Posterior cingulate gyrus (tissue), 11 donors: ENCODE measurements at places on chromosomes 3 and 15.

DNA sequence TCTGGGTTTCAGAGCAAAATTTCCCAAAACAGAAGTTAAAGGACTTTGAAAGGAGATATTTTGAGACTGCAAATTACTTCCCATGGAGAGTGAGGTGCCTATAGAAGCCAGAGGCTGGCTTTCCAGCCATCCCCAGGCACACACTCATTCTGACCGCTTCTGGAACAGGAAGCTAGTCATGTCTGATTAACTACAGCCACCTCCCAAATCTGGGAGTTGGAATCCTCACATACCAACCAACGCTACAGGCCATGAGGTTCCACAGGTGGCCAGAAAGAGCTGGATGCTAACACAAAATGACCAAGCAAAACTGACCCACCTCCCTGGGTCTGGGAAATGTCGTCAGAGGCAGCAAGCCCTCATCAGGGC lies 87.2 kb downstream of the SNRK start:
- DNase-seq, result no peak

- DNase-seq, result no peak
Measured at GRCh38 chr3:127831723-127832172, 9.4 kb upstream of the MGLL start.

- no peak for DNase-seq
Measured at GRCh38 chr3:108391917-108392593, 95.7 kb downstream of the HHLA2 start.

DNA sequence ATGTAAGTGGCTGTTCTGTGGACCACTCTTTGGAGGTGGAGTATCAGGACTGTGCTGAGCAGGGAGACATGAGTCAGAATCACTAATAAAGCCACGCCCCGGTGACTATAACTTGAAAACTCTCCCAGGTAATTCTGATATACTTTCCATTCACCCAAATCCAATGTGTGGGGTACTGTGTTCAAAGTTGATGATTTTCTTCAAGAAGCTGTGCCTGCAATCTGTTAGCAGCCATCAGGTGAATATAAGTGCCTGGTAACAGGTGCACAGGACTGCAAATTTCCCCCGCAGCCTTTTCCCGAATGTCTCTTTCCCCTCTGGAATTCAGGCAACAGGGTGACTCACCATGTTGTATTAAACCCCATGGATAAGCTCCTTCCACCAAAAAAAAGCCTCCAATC lies 17.0 kb downstream of the MAGI1 start:
- no peak for DNase-seq

DNA sequence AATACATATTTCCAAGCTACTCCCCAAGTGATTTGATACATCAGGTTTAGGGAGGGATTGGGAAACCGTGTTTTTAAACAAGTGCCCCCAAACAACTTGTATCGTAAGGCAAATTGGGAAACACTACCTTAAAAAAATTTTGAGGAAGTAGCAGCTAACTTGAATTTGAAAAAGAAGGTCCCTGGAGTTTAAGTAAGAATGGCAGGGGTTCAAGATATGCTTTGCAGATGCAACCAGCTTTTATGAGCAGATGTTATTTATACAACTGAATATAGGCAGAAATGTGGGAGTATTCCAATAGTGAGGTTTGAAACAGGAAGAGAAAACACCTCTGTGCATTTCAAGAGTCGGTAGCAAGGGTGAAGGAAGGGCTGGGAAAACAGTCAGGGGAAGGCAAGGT lies 139.6 kb downstream of the IL20RB start:
- no peak for DNase-seq

DNA sequence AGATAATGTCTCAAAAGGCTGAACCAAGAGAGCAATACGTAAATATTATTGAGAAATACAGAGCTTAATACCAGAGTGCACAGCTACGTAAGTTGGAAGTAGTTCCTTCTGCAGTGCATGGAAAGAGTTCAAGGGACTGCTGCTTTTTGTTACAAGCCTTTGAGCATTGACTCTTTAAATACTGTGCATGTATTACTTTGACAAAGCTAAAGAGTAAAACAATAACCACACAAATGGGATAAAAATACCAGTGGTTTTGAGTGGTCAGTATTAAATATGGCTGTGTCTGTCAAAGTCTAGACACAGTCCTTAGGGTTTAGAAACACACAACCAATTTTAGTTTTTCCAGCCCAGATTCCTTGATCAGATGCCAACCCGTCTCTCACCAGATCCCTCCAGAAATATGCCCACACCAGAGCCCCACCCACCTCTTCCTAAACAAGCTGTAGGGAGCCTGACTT lies 62.1 kb downstream of the SSR3 start:
- DNase-seq, result no peak

DNA sequence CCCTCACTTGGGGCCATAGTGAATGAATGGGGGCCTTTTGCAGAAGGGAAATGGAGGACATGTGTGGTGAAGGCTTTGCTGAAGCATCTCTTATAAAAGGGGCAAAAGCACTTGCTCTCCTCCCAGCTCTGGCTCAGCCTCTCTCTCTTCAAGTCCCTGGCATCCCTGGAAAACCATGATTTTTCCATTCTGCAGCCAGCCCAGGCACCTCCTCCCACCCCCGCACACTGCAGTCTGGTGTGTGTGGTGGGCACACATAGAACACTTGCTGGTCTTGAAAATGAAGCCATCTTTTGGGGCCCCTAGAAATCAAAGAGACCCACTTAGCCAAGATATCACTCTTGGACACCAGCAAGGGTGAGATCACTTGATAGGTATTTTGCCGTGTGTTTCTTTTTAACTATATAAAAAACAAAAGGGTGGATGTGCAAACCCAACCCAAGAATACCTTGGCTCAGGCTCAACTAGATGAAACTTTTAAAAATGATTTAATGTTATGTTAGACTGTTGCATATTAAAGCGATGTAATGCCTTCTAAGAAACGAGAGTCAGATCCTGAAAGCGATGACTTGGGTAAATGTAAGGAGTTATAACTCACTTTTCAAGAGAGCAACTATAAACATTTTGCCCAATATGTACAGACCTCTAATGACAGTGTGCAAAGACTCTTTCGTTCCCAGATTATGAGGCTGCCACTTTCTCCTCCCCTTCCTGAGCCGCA lies 16.4 kb upstream of the ALDH1A3 start:
- no peak for DNase-seq

DNA sequence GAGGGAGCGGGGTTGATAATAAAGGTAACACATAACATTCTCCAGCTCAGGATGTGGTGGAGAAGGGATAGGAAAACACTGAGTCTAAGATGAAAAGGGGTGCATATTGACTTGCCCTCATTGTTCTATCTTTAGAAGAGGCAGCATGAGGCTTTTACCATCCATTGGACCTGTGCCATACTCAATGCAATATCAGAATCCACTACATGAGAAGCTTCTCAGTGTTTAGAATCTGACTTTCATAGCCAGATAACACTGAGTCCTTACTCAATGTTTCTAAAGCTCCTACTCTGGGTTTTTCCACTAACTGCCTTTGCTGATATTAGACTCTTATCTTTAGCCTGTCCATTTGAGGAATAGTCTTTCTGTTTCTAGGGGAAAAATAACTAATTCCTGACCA lies 24.3 kb upstream of the GADL1 start:
- no peak for DNase-seq

GRCh38 chr3:106114220-106114619 lies 245.4 kb upstream of the CBLB start:
- DNase-seq, result no peak

DNA sequence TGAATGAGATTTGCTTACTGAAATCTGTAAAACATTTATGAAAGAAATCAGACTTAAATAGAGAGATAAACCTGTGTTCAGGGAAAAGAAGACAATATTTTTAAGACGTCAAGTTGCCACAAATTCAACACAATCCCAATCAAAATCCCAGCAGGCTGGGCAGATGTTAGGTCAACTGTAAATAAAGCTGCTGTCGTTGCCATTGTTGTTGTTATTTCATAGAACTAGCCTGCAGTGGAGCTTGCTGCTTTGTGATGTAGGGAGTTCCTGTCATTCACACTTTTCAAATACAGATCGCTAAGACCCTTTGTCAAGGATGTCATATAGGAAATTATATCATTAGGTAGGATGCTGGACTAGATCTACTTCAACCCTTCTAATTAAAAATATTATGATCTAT lies 123.1 kb downstream of the NEO1 start:
- DNase-seq, result no peak

- DNase-seq, result no peak
Measured at GRCh38 chr3:123225016-123225415, 23.3 kb downstream of the SEC22A start.

DNA sequence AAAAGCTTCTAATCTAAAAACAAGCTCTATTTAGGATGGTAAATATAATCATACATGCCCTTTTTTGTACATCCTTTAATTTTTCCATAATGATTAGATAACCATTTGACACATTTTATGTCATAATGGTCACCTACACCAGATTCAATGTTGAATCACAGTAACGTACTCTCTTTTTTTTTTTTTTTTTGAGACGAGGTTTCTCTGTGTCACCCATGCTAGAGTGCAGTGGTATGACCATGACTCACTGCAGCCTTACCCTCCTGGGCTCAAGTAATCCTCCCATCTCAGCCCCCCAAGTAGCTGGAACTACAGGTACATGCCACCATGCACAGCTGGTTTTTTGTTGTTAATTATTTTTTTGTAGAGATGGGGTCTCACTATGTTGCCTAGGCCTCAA lies 49.2 kb downstream of the PROS1 start:
- DNase-seq, result no peak

DNA sequence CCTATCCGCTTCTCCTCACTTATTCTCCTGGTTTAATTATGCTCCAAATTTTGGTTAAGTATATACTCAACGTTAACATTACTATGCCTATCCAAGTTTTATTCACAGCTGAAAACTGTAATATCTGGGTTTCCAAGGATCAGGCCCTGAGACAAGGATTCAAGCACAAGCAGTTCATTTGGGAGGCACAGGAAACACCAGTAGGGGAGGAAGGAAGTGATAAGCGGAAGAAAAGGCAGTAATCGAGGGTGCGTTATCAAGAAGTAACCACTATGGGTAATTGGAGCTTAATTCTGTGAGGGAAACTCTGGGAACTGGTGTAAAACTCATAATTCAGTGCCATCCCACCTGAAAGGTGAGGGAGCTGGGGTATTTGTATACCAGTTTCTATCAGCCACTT lies 120.3 kb downstream of the KCNAB1 start:
- DNase-seq, result no peak

DNA sequence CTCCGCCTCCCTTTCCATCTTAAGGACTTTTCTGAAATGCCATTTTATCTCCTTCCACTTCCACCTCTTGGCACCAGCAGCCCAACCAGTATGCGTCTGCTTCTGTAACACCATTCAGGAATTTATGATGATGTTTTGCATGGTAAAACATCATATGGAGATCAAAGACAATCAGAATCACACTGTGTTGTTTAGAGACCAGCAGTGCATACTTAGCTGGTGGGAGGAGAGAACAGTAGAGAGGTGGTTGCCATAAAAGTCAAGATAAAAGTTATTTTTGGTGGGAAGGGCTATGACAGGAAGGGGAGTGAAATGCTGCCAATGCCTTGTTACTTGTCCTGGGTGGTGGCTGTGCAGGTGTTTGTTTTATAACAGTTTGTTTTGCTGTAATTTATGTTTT lies 268.0 kb downstream of the OPA1 start:
- no peak for DNase-seq

- peak; percentile 6 for DNase-seq
Measured at GRCh38 chr3:127675651-127676391, 3.1 kb downstream of the ABTB1 start.

GRCh38 chr3:172673210-172673679 lies 37.6 kb downstream of the NCEH1 start:
- no peak for DNase-seq

DNA sequence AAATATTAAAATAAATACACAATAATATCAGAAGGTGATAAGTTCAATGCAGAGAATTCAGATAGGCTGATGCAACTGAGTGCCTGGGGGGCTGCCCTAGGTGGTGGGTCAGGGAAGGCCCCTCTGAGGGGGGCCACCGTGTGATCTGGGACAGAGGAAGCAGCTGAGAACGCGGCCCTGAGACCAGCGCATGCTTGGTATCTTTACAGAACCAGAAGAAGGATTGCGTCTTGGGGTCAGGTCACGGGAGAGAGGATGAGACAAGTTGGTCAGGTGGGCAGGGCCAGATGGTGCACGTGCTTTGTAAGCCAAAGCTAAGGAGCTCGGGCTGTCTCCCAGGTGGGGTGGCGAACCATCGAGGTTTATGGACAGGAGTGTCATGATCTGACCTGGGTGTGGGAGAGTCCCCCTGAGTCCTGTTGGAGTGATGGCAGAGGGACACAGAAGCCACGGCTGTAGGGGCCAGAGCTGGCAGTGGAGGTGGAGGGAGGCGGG lies 121.2 kb downstream of the ETFA start:
- peak; percentile 65 for DNase-seq

GRCh38 chr3:9172851-9173321 lies 76.6 kb downstream of the SRGAP3 start:
- no peak for DNase-seq

DNA sequence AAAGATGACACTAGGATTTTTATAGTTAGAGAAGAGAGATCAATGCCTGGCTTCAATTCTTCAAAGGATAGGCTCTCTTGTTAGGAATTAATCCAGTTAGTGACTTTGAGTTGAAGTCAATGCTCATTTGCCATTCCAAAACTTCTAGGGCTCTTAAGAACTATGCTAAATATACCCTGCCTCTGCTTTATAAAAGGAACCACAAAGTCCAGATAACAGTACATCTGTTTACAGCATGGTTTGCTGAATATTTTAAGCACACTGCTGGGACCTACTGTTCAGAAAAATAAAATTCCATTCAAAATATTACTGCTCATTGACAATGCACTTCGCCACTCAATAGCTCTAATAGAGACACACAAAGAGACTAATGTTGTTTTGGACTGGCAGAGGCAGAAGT lies 786.6 kb upstream of the DPPA4 start:
- no peak for DNase-seq

GRCh38 chr3:110504901-110505300 lies 566.7 kb upstream of the NECTIN3 start:
- DNase-seq, result no peak

DNA sequence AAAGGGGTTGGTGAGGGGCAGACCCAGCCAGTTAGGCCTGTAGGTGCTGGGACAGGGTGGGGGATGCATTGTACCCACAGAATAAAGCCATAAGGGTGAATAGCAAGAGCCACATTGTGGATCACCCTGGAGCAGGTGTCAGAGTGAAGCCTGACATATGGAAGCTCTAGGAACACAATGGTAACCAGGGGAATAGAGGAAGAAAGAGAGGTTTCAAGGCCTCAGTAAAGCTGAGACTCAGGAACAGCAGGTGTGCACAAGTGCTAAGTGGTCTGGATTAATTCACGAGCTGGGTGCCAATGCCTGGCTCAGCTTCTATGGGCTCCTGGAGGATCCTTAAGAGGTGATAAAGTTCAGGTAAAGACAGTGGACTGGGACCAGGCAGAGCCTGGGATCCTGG lies 323.7 kb upstream of the CTNNB1 start:
- DNase-seq, result no peak

- peak; percentile 35 for DNase-seq
Measured at GRCh38 chr15:53197426-53197839, 407.3 kb upstream of the ONECUT1 start.
